ENCODE measurements at places on chromosomes 1 and 21.

- DNase-seq: no peak
Measured at GRCh38 chr1:81757398-81758020, 43.2 kb upstream of the ADGRL2 start.

DNA sequence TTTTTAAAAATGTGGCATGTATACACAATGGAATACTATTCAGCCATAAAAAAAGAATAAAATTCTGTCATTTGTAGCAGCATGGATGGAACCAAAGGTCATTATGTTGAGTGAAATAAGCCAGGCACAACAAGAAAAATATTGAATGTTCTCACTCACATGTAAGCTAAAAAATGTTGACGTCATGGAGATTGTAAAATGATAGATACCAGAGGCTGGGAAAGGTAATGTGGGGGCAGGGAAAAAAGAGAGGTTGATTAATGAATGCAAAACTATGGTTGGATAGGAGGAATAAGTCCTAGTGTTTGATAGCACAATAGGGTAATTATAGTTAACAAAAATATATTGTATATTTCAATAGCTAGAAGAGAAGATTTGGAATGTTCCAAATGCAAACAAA, 89.1 kb upstream of the SLC35F3 start:
- DNase-seq: no peak

DNA sequence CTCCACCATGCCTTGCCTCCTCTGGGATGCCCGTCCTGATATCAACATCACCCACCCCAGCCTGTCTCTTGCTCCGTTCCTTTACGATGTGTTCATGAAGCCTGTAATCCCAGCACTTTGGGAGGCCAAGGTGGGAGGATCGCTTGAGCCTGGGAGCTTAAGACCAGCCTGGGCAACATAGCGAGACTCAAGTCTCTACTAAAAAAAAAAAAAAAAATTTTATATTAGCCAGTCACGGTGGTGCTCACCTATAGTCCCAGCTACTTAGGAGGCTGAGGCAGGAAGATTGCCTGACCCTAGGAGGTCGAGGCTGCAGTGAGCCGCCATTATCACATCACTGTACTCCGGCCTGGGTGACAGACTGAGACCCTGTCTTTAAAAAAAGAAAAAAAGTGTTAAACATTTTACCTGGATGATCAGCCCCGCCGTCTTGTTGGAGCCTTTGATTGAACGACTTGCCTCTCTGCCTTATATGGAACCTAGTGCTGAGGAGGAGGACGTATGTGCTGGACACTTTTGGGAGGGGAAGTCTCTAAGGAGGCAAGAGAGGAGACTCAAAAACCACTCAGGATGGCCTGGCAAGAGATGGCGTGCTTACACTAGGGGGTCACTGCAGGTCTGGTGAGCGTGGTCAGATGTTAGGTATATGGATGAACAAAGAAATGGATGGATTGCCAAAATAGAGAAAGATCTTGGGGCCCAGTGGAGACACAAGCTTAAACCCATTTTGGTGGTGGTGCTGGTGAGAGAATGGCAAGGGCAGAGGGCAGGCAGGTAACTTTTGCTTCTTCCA, 80.5 kb upstream of the IFFO2 start:
- no peak for DNase-seq

GRCh38 chr1:63950023-63950422, 176.2 kb downstream of the ROR1 start:
- DNase-seq: no peak

DNA sequence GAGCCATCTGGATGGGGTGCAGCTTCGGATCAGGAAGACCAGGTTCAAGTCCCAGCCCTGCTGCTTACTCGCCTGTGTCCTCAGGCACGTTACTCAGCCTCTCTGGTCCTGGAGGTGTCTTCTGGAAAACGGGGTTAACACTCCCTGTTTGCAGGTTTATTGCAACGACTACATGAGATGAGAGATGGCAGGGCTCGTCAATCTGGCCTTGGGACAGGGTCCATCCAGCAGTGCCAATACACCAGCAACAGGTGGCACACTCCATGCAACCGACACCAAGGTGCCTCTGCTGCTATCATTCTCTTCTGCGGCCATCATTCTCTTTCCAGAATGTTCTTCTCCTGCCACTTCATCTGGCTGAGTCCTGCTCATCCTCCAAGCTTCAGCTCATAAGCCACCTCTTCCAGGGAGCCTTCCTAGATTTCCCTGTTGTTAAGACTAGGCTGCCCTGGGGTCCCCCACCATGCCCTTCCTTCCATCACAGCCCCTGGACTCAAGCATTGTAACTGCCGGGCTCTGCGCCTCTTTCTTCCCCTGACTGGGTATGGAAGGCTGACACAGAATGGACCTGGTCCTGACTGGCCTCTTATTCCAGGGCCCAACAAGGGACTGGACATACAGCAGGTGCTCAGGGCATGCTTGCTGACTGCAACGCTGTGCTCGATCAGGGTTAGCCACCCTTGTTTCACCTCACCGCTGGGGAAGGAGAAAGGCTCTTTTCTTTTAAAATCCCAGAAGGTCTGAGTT, 87.4 kb downstream of the DMRTB1 start:
- DNase-seq: no peak

DNA sequence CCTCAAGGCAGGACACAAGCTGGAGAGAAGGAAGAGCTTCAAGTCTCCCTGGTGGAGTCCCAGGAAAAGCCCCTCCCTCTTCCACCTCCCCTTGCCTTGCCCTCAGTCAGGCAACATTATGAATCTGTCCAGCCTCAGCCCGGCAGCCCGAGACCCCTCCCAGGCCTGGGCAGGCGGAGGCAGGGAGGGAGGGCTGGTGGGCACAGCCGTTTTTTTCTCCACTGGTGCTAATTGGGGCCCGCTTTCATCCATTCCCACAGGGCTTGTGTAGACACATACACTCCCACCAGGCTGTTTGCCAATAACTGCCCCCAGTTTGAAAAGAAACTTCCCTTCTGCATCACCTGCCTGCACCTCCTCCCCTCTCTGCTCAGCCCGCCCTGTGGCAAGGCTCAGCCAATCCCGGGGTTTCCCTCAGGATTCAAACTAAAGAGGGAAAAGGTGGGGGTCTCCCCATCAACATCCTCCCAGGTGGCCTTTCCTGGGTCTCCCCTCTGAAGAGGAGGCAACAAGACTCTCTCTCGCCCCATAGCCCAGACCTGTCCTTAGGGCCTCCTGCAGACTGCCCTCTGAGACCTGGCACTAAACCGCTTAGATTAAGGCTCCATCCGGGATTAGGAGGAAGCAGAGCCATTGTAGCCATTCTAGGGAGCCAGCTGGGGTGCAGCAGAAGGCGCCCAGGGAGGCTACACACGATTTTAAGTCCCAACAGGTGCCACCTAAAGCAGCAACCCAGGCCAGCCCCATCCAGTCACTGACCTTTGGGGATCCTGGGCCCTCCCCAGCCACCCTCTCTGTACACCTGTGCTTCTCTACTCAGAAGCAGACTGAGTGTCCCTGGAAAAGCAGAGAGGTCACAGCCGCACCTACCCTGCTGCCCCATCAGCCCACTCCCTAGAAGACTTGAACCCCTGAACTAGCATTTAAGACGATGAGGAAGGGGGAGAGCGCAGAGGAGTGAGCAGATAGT, 3.5 kb downstream of the IGSF9 start:
- DNase-seq: no peak

Measured in stimulated activated CD4-positive, alpha-beta T cell treated with anti-CD3 and anti-CD28 coated beads, Interleukin-4, amount 100 ng/mL, for 1 hour (primary cell).